Left ventricle myocardium inferior (tissue), 1 donor: ENCODE measurements at places on chromosomes 7 and 10. TPM values are rescaled to one million over a fixed set of nuclear protein-coding genes. Genes with fewer than 3 reads are reported as not detected.

The FKBP6 gene
- total RNA-seq = not detected

The FOXP2 gene
- total RNA-seq = 2.1 TPM

The EPHB6 gene
- total RNA-seq = 4.4 TPM

The NPFFR1 gene
- not detected for total RNA-seq

The IRF5 gene
- total RNA-seq = 2.2 TPM

DNA sequence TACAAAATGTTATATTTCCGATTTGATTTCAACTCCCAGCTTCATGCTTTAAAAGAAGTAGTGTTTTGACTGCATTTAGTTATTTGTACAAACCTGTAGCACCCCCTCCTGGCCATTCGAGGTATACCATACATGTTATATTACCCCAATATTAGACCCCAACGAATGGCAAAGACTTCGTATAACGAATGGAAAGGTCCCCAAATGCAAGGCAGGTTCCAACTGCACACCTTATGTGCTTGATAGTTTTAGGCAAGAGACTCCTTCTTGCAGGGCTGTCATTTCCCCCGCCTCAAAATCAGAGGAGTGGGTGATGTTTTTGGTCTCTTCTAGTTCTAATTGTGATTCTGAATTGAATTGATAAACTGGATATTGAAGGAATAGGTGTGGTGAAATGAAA is 101.1 kb upstream of the TARP start:
- no peaks in the 10 kb centered on the region for H3K36me3 ChIP-seq
- no peak for DNase-seq
- H3K4me3 ChIP-seq = no peak overlapping the region
- H3K27ac ChIP-seq = no peak overlapping the region
- no peaks in the 10 kb centered on the region for H3K27me3 ChIP-seq

DNA sequence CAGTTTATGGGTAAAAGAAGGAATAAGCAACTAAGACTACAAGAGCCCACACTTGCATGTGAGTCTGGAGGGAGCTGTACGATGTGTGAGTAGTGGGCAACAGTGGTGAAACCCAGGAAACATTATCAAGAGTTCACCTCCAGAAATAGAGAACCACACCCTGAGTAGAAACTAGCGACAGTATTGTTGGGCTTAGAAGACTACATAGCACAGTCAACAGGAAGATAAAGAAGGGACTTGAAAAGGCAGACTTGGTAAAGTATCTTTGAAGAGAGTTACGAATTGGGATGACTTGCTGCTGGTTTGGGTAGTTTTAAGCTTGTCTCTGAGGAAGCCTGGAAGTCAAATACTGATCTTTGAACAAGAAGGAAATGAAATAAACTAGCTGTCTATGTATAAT is 223.2 kb upstream of the GNAI1 start:
- peaks cover 4% of the 10 kb centered on the region for H3K27me3 ChIP-seq
- no peak overlapping the region for H3K4me3 ChIP-seq
- no peak overlapping the region for H3K27ac ChIP-seq

- no peak overlapping the region for H3K27ac ChIP-seq
- H3K27me3 ChIP-seq = no peaks in the 10 kb centered on the region
- H3K4me3 ChIP-seq = no peak overlapping the region
- H3K4me1 ChIP-seq = no peaks in the 10 kb centered on the region
- no peak for DNase-seq
Observed at GRCh38 chr10:52701647-52702046, 70.9 kb downstream of the MBL2 start.

DNA sequence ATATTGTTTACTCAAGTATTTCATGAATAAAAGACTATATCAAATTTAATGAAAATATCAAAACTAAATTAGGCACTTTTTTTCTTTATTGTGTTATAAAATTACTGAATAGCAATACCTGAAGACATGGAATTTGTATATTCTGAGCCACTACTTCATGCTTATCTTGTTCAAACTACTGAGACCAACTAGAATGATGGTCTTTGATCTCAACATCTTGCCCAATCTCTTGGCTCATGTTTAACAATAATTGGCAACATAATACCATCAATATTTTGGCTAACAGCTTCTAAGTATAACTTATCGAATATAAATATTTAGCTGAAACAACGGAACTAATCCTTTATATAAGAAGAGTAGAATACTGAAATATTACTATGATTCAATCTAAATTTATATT is 56.5 kb upstream of the AGMO start:
- no peak for DNase-seq
- H3K36me3 ChIP-seq = no peaks in the 10 kb centered on the region
- no peaks in the 10 kb centered on the region for H3K4me1 ChIP-seq
- H3K4me3 ChIP-seq = no peak overlapping the region

DNA sequence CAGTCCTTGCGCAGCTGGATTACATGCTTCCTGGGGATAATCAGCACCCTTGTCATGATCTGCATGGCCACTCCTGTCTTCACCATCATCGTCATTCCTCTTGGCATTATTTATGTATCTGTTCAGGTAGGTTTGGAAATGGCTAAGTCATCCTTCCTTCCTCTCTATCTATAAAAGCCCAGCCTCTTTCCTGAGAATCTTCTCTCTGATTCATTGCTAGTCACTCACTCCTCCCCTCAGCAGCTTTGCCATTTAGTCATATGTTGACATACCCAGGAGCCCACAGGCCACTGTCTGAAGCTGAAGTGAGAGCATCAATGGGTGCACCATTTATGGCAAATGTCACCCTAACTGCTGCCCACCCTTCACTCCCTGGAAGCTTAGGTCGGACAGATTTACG is 52.0 kb downstream of the ABCC2 start:
- no peak overlapping the region for H3K27ac ChIP-seq
- no peak overlapping the region for H3K4me3 ChIP-seq
- H3K27me3 ChIP-seq = no peaks in the 10 kb centered on the region
- no peaks in the 10 kb centered on the region for H3K36me3 ChIP-seq
- DNase-seq = no peak

DNA sequence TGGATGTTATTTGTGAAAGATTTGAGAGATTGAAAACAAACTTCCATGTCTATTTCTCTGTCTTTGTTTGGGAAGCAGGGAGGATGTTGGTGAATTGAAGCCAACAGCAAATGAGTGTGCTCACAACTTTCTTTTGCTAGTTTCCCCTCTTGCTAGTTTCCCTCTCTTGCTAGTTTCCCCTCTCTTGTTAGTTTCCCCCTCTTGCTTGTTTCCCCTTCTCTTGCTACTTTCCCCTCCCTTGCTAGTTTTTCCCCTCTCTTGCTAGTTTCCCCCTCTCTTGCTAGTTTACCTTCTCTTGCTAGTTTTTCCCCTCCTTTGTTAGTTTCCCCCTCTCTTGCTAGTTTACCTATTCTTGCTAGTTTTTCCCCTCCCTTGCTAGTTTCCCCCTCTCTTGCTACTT is 613.3 kb downstream of the LRMDA start:
- H3K27ac ChIP-seq = no peak overlapping the region
- no peaks in the 10 kb centered on the region for H3K4me1 ChIP-seq
- no peak for DNase-seq
- H3K4me3 ChIP-seq = no peak overlapping the region

- H3K36me3 ChIP-seq = no peaks in the 10 kb centered on the region
- H3K27me3 ChIP-seq = no peaks in the 10 kb centered on the region
- DNase-seq = peak; percentile 45
- peak overlapping the region; percentile 61 for H3K27ac ChIP-seq
Observed at GRCh38 chr10:131994435-131994834, 12.7 kb upstream of the BNIP3 start.

- H3K27me3 ChIP-seq = peaks cover 88% of the 10 kb centered on the region
- no peaks in the 10 kb centered on the region for H3K36me3 ChIP-seq
- no peak overlapping the region for H3K27ac ChIP-seq
- H3K4me1 ChIP-seq = no peaks in the 10 kb centered on the region
Observed at GRCh38 chr10:131748831-131749766, 151.7 kb upstream of the PPP2R2D start.

DNA sequence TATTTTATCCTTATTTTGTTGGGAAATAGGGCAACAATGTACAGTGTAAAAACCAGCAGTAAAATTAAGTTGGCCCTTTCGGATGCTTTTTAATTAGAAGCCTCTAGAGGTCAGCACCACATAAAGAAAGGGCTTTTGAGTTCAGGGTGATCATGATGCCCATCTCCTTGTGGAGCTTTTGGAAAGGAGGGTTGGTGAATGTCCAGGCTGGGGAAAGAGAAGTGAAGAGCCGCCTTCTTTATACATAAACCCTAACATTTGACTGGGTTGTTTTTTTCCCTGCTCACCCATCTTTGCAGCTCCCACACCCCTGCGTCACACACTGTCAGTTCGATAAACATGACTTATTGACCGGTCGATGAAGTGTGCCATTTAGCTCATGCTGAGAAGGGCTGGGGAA is 29.8 kb downstream of the MTURN start:
- H3K4me1 ChIP-seq = peaks cover 39% of the 10 kb centered on the region
- no peaks in the 10 kb centered on the region for H3K36me3 ChIP-seq

- no peak overlapping the region for H3K4me3 ChIP-seq
- H3K36me3 ChIP-seq = no peaks in the 10 kb centered on the region
- H3K27ac ChIP-seq = peak overlapping the region; percentile 10
- peaks cover 34% of the 10 kb centered on the region for H3K4me1 ChIP-seq
- no peaks in the 10 kb centered on the region for H3K27me3 ChIP-seq
Observed at GRCh38 chr10:60351191-60351853, 38.4 kb downstream of the ANK3 start.

GRCh38 chr10:10338339-10338738 is 679.3 kb upstream of the CELF2 start:
- H3K4me1 ChIP-seq = no peaks in the 10 kb centered on the region
- H3K27ac ChIP-seq = no peak overlapping the region
- H3K4me3 ChIP-seq = no peak overlapping the region
- DNase-seq = no peak
- no peaks in the 10 kb centered on the region for H3K27me3 ChIP-seq

DNA sequence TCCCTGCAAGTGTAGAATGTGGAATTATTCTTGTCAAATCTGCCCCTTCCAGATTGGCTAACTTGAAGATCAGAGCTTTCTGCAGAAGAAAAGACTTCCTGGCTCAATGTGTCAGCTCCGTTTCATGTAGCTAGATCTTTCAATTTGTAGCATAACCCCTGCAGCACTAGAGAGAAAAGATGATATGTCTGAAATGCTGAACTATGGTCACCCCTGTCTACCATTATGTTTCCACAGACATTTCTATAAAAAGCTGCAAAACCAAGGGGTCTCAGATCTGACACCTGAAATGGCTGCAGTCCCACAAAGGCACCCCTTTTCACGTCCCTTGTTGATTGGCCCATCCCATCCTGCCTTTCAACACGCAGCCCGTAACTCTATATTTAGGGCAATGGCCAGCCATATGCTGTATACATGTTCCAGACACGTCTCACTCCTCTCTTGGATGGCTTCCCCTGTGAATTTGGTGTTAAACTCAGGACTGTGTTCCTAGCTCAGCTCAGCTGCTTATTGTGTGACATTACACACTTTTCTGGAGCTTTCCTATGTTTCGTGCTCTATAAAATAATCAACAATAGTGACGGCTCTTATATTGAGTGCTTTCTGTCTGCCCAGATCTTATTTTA is 648.6 kb upstream of the CELF2 start:
- no peaks in the 10 kb centered on the region for H3K27me3 ChIP-seq
- no peaks in the 10 kb centered on the region for H3K4me1 ChIP-seq
- no peak overlapping the region for H3K27ac ChIP-seq
- no peak for DNase-seq

DNA sequence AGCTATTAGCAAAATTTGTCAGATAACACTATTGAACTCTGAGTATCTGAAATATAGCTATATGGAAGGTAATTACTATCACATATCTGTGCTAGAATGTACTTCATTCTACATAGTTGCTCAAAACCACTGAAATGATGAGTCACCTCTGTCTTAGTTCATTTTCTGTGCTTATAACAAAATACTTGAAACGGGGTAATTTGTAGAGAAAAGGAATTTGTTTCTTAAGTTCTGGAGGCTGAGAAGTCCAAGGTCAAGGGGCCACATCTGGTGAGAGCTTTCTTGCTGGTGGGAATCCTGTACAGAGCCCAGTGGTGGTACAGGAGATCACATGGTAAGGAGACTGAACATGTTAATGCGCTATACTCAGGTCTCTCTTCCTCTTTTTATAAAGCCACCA is 41.9 kb upstream of the TNKS2 start:
- no peaks in the 10 kb centered on the region for H3K36me3 ChIP-seq
- H3K4me1 ChIP-seq = no peaks in the 10 kb centered on the region
- no peak for DNase-seq
- no peak overlapping the region for H3K4me3 ChIP-seq
- peaks cover 20% of the 10 kb centered on the region for H3K27me3 ChIP-seq

GRCh38 chr10:126839094-126839761 is 66.0 kb upstream of the DOCK1 start:
- no peak overlapping the region for H3K27ac ChIP-seq
- no peaks in the 10 kb centered on the region for H3K36me3 ChIP-seq
- H3K4me1 ChIP-seq = no peaks in the 10 kb centered on the region

DNA sequence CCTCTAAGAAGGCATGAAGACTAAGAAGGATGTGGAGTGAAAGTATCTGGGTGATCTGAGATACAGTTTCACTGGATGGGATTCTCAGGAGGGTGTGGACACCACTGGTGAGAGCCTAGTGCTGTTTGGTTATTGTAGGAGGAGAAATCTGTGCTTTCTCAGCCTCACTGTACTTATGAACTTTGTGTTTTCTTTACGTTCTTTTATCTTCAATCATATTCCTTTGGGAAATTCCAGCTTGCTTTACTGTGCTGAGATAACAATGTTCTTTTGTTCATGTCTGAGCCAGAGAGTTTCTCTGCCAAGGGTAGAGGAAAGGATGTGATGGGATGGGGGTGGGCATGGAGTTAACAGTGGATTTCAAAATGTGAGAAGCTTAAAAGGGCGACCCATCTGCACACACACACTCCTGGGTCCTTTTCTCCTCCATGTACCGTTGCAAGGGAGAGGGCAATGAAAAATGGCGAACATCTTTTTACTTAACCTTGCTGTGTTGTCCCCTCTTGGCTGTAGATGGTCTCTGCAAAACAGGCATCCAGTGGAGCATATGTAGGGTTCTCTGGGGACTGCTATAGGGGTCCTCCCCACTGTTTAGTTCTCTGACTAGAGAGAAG is 25.0 kb upstream of the TAX1BP1 start:
- no peak overlapping the region for H3K27ac ChIP-seq
- no peaks in the 10 kb centered on the region for H3K4me1 ChIP-seq
- H3K36me3 ChIP-seq = no peaks in the 10 kb centered on the region
- H3K27me3 ChIP-seq = no peaks in the 10 kb centered on the region

GRCh38 chr10:69634759-69635425 is 4.8 kb downstream of the FAM241B start:
- no peak overlapping the region for H3K27ac ChIP-seq
- no peak for DNase-seq
- H3K4me1 ChIP-seq = peaks cover 10% of the 10 kb centered on the region
- H3K36me3 ChIP-seq = no peaks in the 10 kb centered on the region

GRCh38 chr7:21891291-21891690 is 54.4 kb downstream of the CDCA7L start:
- H3K27ac ChIP-seq = no peak overlapping the region
- H3K4me3 ChIP-seq = no peak overlapping the region
- DNase-seq = no peak

GRCh38 chr7:88184848-88185304 is 35.0 kb downstream of the SRI start:
- DNase-seq = no peak
- H3K27me3 ChIP-seq = no peaks in the 10 kb centered on the region
- H3K4me3 ChIP-seq = no peak overlapping the region
- no peaks in the 10 kb centered on the region for H3K4me1 ChIP-seq
- no peak overlapping the region for H3K27ac ChIP-seq

GRCh38 chr7:132941905-132942304 is 140.0 kb downstream of the CHCHD3 start:
- no peaks in the 10 kb centered on the region for H3K27me3 ChIP-seq
- H3K36me3 ChIP-seq = no peaks in the 10 kb centered on the region
- no peak for DNase-seq
- H3K27ac ChIP-seq = no peak overlapping the region
